ENCODE measurements at places on chromosomes 3 and 15.
A peak's percentile ranks its signal among the peaks of the same experiment; 100 is the strongest.

- DNase-seq = peak; percentile 40
Measured at GRCh38 chr3:149393345-149394160, 16.1 kb upstream of the TM4SF1 start.

DNA sequence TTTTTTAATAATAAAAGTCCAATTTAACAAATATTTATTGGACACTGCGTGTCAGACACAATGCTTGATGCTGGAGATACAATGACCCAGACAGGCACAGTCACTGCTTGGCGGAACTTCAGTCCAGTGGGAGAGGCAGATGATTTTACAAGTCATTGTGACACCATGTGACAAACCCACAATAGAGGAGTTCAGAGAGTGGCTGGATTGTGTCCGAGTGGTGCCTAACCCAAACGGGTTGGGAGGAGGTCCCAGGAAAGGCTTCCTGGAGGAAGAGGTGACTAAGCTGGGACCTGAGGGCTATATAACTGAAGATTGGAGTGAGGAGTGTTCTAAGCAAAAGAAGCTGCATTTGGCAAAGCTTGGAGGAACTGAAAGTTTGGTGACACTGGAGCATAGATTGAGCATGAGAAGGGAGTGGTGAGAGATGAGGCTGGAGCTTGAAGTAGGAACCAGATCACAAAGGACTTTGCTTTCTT lies 41.4 kb downstream of the CRTC3 start:
- DNase-seq = no peak

DNA sequence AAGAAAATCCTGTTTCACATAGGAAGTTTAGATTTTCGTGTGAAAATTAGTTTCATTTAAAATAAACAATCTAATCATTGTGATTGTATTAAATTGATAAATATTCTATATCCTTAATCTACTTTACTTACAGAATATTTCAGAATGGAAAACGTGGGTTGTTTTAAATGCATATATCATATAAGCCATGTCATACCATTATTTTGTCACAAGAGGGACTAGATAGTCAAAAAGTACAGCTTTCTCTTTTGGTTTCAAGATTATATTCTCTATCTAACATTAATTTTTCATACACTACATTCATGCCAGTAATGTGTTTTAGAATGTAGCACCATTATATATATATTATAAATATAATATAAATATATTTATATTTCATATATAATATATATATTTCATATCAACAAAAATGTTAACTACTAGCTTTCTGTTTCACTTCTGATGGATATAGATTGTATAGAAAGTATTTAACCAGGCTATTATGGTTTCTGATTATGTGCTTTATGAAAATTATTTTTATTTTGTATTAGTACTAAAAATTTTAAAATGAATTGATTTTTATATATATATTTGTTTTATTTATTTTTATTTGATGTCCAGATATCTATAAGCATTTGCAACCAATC lies 45.3 kb downstream of the OSTN start:
- DNase-seq = no peak

DNA sequence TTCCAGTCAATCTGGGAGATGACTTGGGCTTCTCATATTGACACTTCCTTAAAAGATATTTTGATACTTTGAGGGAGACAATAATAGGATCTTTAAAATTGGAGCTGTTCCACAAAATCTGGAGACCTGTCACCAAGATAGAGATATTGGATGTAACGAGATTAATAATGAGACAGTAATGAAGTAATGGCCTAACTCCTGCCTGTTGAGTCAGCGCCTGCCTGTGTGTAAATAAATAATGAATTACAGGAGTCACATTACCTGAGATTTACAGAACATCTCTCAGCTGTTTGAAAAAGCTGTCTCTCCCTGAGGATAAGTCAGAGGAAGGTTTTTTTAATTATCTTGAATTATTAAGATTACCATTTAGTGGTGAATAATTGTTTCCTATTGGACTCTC lies 43.8 kb upstream of the MITF start:
- DNase-seq = no peak

DNA sequence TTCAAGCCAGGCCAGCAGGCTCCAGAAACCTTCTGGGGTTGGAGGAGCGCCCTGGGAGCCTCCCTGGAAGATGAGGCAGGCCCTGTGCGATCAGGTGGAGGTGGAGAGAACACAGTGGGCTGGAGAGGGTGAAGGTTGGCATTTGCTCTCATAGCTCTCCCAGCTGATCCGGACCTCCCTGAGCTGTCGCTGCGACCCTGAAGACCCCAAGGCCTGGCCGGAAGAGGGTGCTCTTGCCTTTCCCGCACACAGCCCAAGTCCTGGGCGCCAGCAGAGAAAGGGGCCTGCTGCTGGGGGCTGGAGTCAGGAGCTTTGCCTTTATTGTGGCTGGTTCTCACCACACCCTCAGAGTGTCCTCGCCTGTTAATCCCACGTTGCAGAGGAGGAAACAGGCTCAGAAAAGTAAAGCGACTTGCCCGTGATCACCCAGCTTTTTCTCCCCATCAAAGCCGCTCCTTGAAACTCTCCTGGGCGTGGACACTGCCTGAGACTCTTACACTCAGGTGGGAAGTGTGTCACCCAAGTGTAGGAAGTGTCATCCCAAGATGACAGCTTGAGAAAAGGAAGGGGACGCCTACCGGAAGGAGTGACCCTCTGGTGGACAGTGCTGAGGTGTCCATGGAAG lies 8.6 kb upstream of the RPL29 start:
- no peak for DNase-seq

DNA sequence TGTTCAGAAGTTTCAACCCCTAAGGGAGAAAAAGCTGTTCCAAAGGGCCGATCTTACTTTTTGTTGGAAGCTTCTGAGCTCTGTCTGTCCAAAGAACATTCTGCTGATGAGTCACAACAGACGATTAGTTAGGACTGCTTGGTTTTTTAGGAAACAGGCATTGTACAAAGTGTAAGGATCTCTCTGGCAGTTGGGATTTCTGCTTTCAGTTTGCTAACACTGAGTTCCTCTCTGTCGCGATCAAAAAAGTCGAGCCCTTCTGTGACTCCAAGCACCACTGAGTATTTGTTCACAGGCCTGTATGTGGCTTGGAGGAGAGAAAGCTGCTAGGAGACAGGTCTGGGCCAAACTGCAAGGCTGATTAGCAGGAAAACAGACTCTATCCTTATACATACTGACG lies 91.8 kb upstream of the PFN2 start:
- DNase-seq = no peak

- no peak for DNase-seq
Measured at GRCh38 chr3:59788133-59788532, 738.3 kb upstream of the CFAP20DC start.

DNA sequence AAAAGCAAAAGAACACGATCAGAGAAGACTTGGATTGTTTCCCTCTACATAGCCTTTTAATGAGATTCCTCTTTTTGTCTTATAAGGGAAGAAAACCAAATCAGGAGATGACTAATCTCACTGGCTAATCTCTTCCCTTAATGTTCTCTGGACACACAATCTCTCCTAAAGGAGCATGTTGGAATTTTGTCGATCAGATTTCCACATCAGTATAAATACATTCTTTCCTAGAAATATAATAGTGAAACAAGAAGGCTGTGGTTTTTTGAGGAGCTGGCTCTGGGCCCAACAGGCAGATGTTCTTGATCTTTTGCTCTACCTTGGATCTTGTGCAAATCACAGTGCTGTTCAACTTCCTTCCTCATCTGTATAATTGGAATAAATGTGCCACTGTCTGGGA lies 94.0 kb downstream of the GTPBP8 start:
- DNase-seq = no peak

- DNase-seq = no peak
Measured at GRCh38 chr3:86051058-86051457, 939.9 kb downstream of the VGLL3 start.

GRCh38 chr3:54257125-54257720 lies 134.9 kb downstream of the CACNA2D3 start:
- no peak for DNase-seq

DNA sequence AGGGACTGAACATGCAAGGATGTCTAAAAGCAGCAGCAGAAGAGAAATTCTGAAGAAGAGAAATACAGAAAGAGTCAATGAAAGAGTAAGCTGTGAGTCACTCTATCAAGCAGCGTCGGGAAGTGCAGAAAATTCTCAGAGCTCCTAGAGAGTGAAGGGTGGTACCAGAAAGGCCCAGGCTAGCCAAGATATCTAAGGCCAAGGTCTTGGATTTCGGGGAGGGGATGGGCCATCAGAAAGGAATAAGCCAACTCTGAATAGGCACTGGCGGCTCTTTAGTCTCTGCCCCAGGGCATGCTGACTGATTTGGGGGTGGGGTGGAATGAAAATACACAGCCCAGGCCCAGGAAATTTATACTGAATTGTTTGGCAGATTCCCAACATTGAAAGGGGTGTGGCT lies 70.8 kb downstream of the GPR156 start:
- DNase-seq = no peak

DNA sequence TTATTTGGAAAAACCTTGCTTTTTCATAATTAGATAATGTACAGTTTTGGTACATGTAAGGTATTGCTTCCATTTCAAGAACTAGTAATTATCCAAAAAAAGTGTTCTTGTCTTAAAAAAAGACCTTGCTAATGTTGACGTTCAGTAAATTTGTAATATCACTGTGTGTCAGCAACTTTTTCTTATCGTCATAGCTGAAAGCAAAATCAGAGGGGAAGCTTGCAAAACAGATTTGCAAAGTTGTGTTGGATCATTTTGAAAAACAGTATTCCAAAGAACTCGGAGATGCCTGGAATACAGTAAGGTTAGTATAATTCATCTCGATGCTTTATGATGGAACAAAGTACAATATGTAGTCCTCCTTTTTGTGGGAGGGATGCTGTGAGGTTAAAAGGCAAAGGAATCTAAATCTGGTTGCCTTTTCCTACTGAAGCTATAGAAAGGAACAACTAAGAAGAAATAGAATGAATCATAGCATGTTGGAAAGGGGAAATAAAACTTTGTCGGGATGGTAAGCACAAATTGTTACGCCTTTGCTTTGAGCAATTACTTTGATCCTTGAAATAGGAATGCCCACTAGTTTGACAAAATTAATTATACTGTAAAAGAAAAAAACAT lies 1.5 kb downstream of the NSUN3 start:
- no peak for DNase-seq

DNA sequence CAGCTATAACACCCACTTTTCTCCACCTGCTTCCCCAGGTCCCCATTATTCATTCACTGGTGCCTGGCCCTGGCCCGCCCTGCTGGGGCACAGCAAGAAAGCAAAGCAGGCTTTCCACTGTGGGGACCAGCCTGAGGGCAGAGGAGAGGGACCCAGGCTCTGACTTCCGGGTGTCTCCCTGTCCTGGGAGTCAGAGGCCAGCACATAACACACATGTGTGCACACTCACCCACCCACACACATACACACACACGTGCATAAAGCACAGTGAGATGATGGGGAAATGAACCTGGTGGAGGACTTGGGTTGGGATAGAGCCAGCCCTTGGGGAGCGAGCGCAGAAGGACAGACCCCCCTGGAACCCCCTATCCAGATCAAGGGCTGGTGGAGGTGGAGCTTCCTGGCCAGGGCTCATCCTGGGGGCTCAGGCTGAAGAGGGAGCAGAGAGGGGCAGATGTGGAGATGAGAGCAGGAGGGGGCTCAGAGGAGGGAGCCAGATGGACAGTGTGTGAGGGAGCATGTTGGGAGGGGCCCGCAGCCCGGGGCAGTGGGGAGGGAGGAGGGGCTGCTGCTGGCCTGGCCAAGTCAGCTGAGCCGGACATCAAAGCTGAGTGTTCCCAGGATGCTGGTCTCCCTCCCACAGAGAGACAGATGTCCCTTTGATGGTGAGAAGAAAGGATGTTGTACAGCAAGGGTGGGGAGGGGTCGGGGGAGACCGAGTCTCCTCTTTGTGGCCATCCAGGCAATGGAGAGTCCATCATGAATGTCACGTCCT lies 78.2 kb downstream of the LINGO1 start:
- DNase-seq = no peak

GRCh38 chr3:40009991-40010390 lies 200.6 kb downstream of the MYRIP start:
- no peak for DNase-seq

GRCh38 chr3:7209098-7209497 lies 348.2 kb downstream of the GRM7 start:
- no peak for DNase-seq

GRCh38 chr3:53939086-53939582 lies 47.5 kb upstream of the SELENOK start:
- no peak for DNase-seq

DNA sequence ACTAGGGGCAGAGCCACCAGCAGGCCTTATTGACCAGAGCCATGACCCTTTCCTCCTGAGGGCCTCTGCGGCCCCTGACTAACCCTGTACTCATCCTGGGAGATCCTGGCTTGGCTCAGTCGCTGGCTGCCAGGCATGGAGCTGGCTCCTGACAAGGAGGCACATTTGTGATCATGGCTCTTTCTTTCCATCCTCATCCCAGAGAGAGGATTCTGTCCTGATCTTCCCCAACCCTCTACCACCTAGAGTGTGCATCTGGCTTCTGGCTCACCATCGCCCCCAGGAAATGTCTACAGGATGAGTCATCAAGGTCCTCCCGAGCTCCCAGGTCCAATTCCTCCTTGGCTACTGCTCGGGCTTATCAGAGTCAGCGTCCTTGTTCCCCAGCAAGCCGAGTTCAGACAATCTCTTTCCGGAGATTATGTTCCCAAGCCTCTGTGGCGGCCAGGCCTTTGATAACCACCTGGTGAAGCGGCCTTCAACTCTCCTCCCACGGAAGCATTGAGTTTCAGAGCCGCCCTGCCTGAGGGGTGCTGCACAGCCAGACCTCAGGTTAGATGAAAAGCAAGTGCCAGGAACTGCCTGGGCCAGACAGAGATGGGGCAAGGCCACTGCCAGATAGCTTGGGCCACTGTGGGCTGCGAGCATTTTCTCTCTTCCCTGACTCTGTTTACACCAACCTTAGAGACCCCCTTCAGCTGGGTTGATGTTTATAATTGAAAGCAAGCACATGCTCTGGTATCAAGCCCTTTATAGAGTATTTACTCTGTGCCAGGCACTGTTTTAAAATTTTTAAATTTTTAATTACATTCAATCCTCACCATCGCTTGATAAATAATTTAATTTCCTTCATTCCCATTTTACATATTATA lies 44.3 kb upstream of the MRPS22 start:
- no peak for DNase-seq

DNA sequence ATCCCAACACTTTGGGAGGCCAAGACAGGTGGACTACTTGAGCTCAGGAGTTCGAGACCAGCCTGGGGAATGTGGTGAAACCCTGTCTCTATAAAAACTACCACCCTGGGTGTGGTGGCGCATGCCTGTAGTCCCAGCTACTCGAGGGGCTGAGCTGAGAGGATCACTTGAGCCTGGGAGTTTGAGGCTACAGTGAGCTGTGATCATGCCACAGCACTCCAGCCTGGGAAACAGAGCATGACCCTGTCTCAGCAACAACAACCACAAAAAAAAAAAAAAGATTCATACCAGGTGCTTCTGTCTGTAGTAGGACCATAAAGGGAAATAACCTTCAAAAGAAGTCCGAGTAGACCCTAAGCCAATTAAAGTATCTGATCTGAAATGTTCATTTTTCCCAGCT lies 94.5 kb downstream of the SERPINI1 start:
- DNase-seq = no peak

DNA sequence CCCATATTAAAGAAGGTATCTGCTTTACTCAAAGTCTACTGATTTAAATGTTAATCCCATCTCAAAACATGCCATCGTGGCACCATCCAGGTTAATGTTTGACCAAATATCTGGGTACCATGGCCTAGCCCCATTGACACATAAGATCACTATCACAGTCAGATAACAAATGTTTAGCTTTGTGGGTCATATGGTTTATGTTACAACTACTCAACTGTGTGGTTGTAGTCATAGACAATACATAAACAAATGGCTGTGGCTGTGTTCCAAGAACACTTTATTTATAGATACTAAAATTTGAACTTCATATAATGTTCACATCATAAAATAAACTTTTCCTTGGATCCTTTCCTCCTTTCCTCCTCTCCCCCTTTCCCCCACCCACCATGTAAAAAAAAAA lies 9.8 kb upstream of the SNRPN start:
- no peak for DNase-seq

All from GM18507 (cell line).